ENCODE measurements at places on chromosomes 7 and 10.

GRCh38 chr7:80974396-80975358, 55.8 kb upstream of the SEMA3C start:
- DNase-seq, result no peak

DNA sequence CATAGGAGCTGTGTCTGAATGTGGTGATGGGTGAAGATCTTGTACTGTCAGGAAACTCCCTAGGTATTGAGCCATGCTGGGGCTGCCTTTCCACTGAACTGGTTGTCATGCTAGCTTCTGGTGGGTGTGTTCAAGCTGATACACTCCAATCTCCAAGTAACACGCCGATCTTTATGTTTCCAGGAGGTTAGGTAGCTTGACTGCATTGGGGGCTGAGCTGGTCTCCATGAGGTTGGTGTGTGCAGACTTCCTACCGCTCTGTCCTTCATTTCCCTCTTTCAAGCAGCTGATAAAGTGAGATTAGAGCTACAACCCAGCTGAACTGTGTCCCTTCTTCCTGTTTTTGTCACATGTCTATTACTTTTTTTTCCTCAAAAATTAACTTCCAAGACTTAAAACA, 265.5 kb downstream of the ANKRD30A start:
- DNase-seq, result no peak

DNA sequence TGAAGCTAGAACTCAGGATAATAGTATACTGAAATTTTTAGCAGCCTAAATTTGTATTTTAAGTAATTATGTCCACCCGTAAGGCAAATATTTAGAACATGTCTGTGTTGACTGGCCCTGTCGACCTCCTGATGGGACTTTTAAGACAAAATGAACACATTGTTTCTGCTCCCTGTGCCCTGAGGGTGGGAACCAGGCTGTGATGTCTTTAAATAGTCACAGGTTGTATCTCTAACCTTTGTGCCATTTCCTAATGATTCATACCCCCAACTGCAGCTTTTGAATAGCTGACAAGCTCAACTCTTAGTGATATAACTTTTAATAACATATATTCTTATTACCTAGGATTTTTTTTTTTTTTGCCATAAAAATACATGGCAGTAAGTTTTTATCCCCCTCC, 494.9 kb upstream of the AKR1E2 start:
- DNase-seq, result no peak

DNA sequence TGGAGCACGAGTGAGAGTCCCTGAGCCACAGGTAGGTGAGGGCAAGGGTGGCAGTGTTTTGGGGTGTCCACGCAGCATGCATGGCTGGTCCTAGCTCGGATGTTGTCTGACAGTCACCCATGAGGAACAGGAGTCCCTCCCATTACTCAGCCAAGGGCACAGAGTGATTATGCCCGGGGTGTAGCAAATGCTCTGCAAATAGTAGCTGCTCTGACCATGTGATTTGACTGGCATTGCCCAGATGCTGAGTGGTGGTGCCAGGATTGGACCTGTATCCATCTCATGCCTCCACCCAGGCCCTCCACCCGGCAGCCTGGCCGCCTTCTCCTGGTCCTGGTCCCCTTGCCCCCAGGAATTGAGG, 150.8 kb downstream of the GRK5 start:
- no peak for DNase-seq

DNA sequence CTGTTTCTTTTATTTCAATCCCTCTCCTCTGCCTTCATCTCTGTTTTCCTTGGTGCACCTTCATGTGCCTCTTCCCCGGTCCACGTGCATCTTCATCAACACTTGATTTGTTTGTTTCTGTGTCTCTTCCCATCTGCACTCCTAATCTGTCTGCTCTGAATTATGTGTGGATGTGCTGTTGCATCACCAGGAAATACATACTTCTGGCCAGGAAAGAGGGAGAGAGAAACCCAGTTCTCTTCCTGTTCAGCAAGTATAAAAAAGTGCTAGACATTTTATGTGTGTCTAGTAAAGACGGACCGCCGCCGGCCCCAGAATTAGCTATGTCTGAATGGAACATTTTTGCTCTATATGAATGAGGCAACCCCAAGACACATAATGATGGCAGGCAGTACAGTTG, 93.8 kb downstream of the CALD1 start:
- DNase-seq, result no peak

DNA sequence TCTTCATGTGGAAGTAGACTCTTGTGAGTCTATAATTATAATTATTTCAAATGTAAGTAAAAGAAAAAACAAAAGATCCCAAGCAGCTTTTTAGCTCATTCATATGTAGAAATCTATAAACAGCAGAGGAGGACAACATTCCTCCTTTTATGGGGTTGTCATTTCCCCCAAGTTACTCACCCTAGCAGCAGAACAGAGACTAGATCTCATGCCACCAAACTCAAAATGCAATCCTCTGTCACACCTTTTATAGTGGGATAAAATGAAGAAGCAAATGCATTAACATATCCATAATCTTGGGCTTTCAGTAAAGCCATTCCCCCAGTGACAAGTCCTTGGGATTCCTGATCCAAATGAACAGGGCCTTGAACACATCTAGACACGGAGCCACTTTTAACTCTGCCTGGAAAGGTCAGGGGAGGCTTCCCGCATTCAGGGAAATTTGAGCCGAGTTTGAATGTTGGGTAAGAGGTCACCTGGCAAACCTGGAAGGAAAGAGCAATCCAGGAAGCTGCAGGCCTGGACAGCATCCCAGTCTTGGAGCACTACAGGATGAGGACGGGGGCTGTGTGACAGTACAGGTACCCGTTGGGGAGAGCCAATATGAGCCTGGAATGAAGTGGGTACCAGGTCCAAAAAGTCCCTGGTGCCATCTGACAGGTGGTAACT, 76.4 kb downstream of the DOCK4 start:
- no peak for DNase-seq

DNA sequence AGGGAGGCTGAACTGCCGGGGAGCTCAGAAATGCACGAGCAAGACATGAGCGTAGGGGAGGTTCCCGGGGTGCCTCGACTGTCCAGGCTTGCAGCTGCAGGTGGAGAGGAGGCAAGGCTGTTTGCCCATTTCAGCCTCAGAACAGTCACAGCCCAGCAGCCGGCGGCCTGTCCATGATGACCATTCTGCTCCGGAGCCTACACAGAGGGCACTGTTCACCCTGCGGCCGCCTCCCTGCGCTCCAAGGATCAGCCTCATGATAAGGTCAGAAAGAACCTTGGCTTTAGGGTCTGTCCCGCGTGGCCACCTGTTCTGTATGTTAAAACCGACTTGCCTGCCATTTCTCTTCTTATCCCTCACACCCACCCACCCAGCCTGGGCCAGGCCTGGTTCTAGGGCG, 21.9 kb upstream of the CFAP46 start:
- DNase-seq, result no peak

DNA sequence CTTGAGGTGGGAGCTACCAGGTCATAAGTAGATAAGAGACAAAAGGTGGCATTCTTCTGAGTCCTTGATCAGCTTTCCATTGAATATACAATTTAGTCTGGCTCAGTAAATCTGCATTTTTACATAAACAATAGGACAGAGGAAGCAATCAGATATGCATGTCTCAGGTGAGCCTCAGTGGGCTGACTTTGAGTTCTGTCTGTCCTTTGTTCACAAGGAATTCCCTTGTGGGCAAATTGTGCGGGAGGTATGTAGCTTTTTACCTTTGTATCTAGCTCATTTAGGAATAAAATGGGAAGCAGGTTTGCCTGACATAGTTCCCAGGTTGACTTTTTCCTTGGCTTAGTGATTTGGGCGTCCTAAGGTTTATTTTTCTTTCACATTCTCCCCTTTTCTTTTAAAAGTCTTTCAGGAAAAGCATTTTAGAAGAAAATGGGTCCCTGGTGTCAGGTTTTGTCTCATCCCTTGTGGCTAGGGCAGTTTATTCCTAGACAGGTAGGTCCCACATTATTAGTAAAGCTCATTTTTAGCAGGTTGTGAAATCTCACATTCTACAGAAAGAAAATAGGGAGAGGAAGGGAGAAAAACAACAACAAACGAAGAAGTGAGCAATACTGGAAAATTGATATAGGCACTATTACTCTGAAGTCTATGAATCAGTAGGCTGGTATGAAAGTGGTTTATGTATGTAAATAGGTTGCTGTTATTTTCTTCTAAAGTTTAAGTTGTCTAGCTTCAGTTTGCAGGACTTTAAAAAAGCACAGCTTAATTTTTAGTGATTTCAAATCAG, 16.5 kb downstream of the SPAM1 start:
- no peak for DNase-seq

Data from HCT116 (cell line).